ENCODE measurements at places on chromosomes 13 and 19. TPM values are rescaled to one million over a fixed set of nuclear protein-coding genes. Genes with fewer than 3 reads are reported as not detected.

The GRK1 gene
- polyA plus RNA-seq, result not detected

The ZNF729 gene
- polyA plus RNA-seq, result not detected

The F10 gene
- not detected for polyA plus RNA-seq

The AKT2 gene
- polyA plus RNA-seq, result 95.5 TPM

The MAST1 gene
- 0.09 TPM for polyA plus RNA-seq

The ATP11A gene
- 4.3 TPM for polyA plus RNA-seq

The CCL25 gene
- not detected for polyA plus RNA-seq

The ZNF284 gene
- polyA plus RNA-seq, result 2.1 TPM

The NTF4 gene
- polyA plus RNA-seq, result 5.5 TPM

The RASA3 gene
- 3.5 TPM for polyA plus RNA-seq

The KMT5C gene
- polyA plus RNA-seq, result 7.4 TPM

The ZNF534 gene
- 0.05 TPM for polyA plus RNA-seq

The SYT5 gene
- 0.39 TPM for polyA plus RNA-seq

The ZNF709 gene
- 0.98 TPM for polyA plus RNA-seq

The PSG7 gene
- not detected for polyA plus RNA-seq

The FGF21 gene
- polyA plus RNA-seq, result not detected

The GPALPP1 gene
- polyA plus RNA-seq, result 17.7 TPM

The TUBA3C gene
- polyA plus RNA-seq, result not detected

The LCP1 gene
- 2.5 TPM for polyA plus RNA-seq

The PALM3 gene
- not detected for polyA plus RNA-seq

The CEACAM3 gene
- polyA plus RNA-seq, result not detected

The IRF3 gene
- polyA plus RNA-seq, result 57.7 TPM

The ZNF665 gene
- 2.7 TPM for polyA plus RNA-seq

The SMIM44 gene
- not detected for polyA plus RNA-seq

The RDH8 gene
- polyA plus RNA-seq, result not detected

The MCEMP1 gene
- polyA plus RNA-seq, result not detected

The PLPPR3 gene
- polyA plus RNA-seq, result 0.08 TPM

The SULT2A1 gene
- polyA plus RNA-seq, result not detected

The MPND gene
- polyA plus RNA-seq, result 4.6 TPM

The FPR1 gene
- polyA plus RNA-seq, result 7.7 TPM

The C19orf67 gene
- polyA plus RNA-seq, result not detected

The SHANK1 gene
- 0.82 TPM for polyA plus RNA-seq

The STOML3 gene
- not detected for polyA plus RNA-seq

The CLEC17A gene
- polyA plus RNA-seq, result not detected

The PEX11G gene
- 2.7 TPM for polyA plus RNA-seq

The ZNF43 gene
- polyA plus RNA-seq, result 3.3 TPM

The ZNF154 gene
- 2.8 TPM for polyA plus RNA-seq

The GNG7 gene
- 0.06 TPM for polyA plus RNA-seq

The DPF1 gene
- polyA plus RNA-seq, result 1.5 TPM

The AZU1 gene
- polyA plus RNA-seq, result not detected

The MUC16 gene
- 0.04 TPM for polyA plus RNA-seq

The ZNF492 gene
- polyA plus RNA-seq, result 0.36 TPM

The ZNF814 gene
- 13.8 TPM for polyA plus RNA-seq

The PODNL1 gene
- polyA plus RNA-seq, result 2.1 TPM

The IGFL3 gene
- 236 TPM for polyA plus RNA-seq

The B3GNT8 gene
- 1.8 TPM for polyA plus RNA-seq

The FXYD7 gene
- polyA plus RNA-seq, result not detected

The ZNF20 gene
- polyA plus RNA-seq, result 2.4 TPM

The NR2F6 gene
- 12.9 TPM for polyA plus RNA-seq

The CERS1 gene
- polyA plus RNA-seq, result 0.23 TPM

The GPR12 gene
- polyA plus RNA-seq, result 0.04 TPM

The NALCN gene
- 0.07 TPM for polyA plus RNA-seq

The NLRP4 gene
- polyA plus RNA-seq, result not detected

The KISS1R gene
- polyA plus RNA-seq, result not detected

The ZNF628 gene
- 0.22 TPM for polyA plus RNA-seq

The VSTM1 gene
- not detected for polyA plus RNA-seq

The ZIC5 gene
- not detected for polyA plus RNA-seq
